ENCODE measurements at places on chromosomes 4 and X.

DNA sequence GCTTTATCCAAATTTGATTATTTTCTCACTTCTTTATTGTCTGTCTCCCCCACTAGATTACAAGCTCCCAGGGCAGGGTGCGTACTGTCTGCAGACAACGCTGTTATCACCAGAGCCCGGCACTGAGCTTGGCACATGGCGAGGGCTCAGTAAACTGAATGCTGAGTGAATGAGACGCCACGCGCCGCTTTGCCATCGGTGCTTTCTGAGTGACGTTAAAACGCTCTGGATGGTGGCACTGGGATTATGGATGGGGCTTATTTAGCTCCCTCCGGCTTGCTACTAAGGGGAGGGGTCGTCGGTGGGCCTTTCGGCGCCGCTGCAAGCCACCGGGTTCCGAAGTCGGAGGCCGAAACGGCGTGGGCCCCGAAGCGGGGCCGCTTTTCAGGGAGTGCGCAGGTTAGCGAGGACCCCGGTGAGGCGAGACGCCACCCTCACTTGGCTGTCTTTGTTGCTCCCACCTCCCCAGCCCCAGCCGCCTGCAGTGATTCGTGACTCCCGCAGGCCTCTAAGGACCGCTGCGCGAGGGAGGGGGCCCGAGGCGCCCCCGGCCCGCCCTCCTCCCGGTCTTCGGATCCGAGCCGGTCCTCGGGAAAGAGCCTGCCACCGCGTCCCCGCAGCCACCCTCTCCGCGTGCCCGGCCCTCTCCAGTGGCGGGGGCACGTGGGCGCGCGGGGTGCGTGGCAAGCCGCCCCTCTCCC is 569 bp upstream of the FHL1 start:
- peak; percentile 42 for DNase-seq

DNA sequence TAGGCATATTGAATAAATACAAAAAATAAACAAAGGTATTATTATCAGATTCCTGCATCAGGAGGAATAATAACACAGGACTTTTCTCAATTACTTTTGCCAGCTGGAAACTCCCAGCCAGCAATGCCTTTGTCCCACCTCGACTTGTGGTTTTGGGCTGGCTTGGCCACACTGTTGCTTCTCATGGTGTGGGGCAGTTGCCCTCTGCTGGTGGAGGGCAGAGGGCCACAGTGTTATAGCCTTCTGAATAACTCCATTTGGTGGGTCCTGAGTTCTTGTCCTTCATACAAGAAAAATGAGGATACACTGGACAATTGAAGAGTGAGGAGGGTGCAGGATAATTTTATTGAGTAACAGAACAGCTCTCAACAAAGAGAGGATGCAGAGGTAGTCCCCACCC is 1206.0 kb upstream of the ADGRL3 start:
- DNase-seq, result no peak

- no peak for DNase-seq
These were observed 76.8 kb upstream of the PRPS1 start for GRCh38 chrX:107551546-107551945.

DNA sequence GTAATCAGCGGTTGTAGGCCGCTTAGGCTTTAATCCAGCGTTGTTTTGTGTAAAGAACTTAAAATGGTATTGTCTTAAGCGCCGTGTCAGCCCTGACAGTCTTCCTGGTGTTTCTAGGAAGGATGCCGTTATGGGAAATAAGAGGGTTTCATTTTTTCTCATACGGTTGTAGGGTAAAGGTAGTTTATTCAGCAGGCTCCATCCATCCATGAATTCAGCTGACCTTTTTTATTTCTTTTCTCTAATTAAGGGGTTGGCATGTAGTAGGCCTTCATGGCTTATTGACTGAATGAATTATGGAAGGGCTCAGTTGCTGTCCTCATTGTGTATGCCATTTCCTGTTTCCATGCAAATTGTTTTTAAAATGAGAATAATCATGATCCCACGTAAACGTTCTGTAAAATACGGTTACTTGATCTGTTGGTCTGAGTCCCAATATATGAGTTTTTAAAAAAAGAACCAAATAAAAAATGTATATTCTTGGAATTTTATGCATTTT is 693 bp downstream of the OCIAD1 start:
- DNase-seq, result no peak

DNA sequence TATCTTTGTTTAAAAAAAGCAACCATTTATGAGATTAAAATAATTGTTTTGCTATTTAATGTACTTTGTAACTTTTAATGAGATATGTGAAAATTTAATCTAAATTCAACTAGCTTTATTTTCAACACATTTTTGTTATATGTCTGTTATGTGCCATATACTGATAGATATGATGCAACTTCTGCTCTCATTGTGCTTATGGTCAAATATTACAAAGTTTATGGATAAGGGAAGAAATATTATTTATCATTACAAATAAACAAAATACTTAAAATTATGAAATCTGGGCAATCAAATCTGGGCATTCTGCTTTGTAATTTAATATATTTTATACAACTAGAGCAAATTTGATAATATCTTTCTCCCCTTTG is 40.0 kb downstream of the PCDH10 start:
- no peak for DNase-seq

- DNase-seq, result no peak
These were observed 19.8 kb downstream of the GAB1 start for GRCh38 chr4:143356493-143356892.

DNA sequence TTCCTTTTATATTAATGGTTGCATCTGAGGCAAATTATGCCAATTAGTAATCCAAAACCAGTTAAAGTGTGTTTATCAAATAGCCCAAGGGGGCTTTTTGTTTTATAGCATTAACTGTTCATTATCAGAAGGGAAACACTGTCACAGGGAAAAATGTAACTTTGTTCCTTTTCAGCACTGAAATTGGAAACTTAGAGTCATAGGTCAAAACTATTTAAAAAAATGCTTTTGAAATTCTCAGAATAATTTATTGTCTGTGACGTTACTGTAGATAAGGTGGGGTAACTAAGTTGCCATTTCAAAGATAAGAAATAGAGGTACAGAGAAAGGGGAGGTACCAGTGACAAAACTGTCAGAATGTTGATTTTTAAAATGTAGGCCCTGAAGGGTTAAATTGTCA is 129.3 kb downstream of the AKAP4 start:
- no peak for DNase-seq

- no peak for DNase-seq
These were observed 958 bp upstream of the UGT2B7 start for GRCh38 chr4:69095301-69095731.

DNA sequence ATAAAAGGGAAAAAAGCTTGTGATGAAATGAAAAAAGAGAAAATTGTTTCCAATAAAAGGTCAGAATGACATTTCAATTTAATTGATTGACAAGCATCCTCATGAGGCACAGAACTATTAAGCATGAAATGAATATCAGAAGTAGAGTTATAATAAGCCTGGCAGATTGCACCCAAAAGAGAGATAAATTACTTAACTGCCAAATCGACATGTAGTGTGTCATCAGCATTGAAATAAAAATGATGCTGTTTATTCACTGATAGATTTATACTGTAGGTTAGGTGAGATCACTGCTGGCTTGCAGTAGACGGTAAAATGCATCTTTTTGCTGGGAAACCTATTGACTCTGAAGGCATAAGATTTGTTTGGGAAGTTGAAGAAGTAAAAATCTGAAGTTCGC is 507.2 kb downstream of the FSTL5 start:
- DNase-seq, result no peak

- no peak for DNase-seq
These were observed 90.3 kb upstream of the TMEM150C start for GRCh38 chr4:82652062-82652461.

DNA sequence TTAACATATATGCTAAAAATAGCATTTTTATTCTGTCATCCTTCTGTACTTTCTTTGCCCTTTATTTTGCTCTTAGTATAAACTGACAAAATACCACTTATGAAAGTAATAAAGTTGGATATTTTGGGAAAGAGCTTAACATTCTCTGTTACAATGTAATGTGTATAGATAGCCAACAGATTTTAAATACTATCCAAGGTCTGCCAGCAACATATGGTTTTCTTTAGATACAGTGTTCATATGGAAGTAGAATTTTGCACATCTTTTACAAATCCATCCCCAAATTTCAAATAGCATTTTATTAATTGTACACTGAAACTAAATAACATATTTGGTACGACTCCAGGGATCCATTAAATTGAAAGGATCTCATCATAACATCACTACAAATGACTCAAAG is 268.6 kb upstream of the PCDH18 start:
- DNase-seq, result no peak

- no peak for DNase-seq
These were observed 243.2 kb upstream of the F9 start for GRCh38 chrX:139287155-139287924.

DNA sequence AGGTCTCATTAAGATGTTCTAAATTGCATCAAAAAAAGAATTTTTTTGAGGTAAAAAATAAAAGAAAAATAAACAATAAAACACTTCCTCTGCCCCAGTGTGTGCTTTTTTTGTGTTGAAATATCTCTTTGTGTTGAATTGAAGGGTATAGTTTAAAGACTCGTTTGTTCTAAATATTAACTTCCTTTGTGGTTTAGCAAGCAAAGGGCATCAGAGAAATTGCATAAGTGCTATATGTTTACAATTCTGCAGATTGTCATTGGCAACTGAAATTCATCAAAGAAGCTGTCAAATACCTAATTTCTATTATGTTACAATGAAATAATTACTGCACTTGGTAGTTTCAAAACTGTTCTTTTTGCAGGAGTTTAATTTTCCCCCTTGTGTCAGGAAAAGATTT is 260.5 kb downstream of the DKK2 start:
- no peak for DNase-seq

DNA sequence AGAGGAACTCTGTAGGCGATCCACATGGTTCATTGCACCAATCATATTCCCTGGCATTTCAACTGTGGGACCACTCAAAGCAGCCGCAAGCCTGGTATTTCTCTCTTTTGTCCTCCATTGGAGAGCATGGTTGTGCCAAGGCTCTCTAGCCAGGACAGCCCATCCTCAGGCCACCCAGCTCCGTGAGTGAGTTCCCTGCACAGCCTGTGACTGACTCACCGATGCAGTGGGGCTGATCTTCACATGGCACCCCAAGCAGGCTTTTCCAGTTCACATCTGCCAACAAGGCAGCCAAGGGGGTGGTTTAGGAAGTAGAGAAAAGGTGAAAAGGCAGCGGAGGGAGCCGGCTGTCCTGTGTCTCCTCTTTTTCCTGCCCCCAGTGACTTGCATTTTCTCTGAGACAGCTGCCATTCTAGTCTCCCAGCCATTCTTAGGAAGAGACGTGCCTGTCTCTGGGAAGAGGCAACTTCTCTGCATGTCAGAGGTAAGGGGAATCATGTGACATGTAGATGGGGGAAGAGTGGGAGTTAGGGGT is 69.2 kb downstream of the MID1IP1 start:
- DNase-seq, result no peak

GRCh38 chrX:51614353-51615012 is 4.2 kb downstream of the CENPVL3 start:
- DNase-seq, result no peak

DNA sequence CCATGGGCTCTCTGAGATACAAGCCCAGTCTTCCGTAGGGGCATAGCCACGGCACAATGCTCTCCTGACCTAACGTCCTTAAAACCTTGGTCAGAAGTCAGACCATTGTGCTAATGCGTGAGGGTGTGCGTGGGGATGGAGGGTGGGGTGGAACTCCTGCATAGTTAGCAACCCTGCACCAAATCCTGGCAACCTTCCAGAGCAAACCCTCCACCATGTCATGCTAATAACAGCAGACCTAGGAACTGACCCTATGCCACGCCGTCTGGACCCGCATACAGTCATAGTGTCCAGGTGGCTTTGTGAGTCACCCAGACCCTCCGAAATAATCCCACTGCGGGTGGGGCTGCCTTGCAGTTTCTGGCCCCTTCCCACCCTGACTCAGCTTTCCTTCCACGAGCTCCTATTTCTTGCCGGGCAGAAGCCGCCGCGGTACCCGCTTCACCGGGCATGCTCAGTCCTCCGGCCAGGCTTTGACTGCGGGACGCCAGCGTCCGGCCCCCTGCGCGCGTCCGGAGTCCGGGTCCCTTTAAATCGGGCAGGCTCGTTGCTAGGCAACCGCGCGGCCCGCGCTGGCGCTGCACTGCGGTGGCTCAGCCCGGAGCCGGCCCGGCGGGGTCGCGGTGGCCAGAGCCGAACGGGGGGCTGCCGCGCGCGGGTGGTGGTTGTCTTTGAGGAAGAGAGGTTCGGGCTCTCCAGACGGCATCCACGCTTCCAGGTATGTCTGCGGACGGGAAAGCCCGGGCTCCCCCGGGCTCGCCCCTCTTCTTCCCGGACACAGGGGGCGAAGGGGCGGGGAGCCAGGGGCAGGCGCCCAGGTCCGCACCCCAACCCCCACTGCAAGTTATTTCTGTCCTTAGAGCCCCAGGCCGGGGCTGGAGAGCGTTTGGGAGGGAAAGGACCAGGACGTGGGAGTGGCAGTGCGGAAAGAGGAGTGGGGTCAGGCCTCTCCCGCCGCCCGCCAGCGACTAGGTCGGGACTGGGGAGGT is at the start of gene CCDC160:
Gene CCDC160, plus strand, starts transcription at position 557 of the 989 bp plus-strand sequence. CDS start 7,619 bp downstream, outside the sequence.
- DNase-seq, result peak; percentile 24

- DNase-seq, result no peak
These were observed 18.0 kb upstream of the TMEM184C start for GRCh38 chr4:147599206-147599605.

GRCh38 chr4:40323866-40324265 is 11.3 kb upstream of the CHRNA9 start:
- no peak for DNase-seq

DNA sequence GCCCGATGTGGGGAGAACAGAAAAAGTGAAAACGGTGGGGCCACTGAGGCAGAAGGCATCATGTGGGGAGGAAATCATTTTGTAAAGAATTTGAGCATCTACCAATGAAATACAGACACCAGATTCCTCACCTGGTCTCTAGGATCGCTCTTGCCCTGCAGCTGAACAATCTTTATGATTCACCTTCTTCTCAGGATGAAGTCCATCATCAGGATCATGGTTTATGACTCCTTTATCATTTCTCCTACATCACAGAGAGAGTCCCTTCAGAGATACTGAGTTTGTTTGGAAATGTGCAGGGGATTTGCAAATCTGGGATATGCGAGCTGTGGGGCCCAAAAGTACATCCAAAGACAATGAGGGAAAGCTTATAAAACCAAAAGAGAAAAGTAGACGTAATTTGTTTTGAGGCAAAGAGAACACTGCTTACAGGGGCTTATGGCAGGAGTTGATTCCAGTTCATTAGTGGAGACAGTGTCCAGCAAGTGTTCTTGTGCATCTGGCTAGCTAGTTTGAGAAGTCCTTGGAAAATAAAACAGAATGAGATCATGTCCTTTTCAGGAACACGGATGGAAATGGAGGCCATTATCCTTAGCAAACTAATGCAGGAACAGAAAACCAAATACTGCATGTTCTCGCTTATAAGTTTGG is 15.3 kb upstream of the ANXA5 start:
- DNase-seq, result no peak

GRCh38 chrX:49892542-49892941 is 13.3 kb downstream of the USP27X start:
- no peak for DNase-seq

GRCh38 chr4:42928582-42928981 is 36.1 kb downstream of the GRXCR1 start:
- no peak for DNase-seq

- no peak for DNase-seq
These were observed 163.6 kb upstream of the KLF3 start for GRCh38 chr4:38500433-38500832.

Data from stimulated activated CD4-positive, alpha-beta T cell treated with anti-CD3 and anti-CD28 coated beads, Interleukin-15, amount 100 ng/mL, for 24 hours (primary cell).